AG04450 (cell line): ENCODE measurements at places on chromosomes 13 and 19. TPM values are rescaled to one million over a fixed set of nuclear protein-coding genes. Genes with fewer than 3 reads are reported as not detected.

IRGC gene
- polyA plus RNA-seq: not detected in 2 replicates

OCEL1 gene
- 4.6 and 6.7 TPM in 2 replicates for polyA plus RNA-seq

ZNF284 gene
- 1.5 and 1.6 TPM in 2 replicates for polyA plus RNA-seq

PRTN3 gene
- polyA plus RNA-seq: not detected in 2 replicates

RAX2 gene
- polyA plus RNA-seq: not detected in 2 replicates

TPTE2 gene
- polyA plus RNA-seq: not detected in 2 replicates

MBD3L5 gene
- not detected in 2 replicates for polyA plus RNA-seq

PODNL1 gene
- 2.8 and 3.4 TPM in 2 replicates for polyA plus RNA-seq

APOC4 gene
- polyA plus RNA-seq: not detected in 2 replicates

FUT1 gene
- 0.02 and 0.07 TPM in 2 replicates for polyA plus RNA-seq

KCNJ14 gene
- polyA plus RNA-seq: 0.20 and 0.25 TPM in 2 replicates
